Omental fat pad (tissue), 4 donors: ENCODE measurements at places on chromosomes 16 and 17.
A peak's percentile ranks its signal among the peaks of the same experiment; 100 is the strongest.

GRCh38 chr17:36705874-36706731 lies 104.7 kb downstream of the MRM1 start:
- DNase-seq, result no peak

GRCh38 chr16:27313422-27314160 lies at the start of gene IL4R:
Gene IL4R (plus strand): TSS chr16:27313974. CDS start chr16:27340204, 26,230 bp downstream.
- DNase-seq, result peak; percentile 64

GRCh38 chr16:69799611-69800031 lies 37.5 kb downstream of the WWP2 start:
- DNase-seq, result no peak

GRCh38 chr17:42179911-42180410 lies 981 bp downstream of the KCNH4 start:
- no peak for DNase-seq

DNA sequence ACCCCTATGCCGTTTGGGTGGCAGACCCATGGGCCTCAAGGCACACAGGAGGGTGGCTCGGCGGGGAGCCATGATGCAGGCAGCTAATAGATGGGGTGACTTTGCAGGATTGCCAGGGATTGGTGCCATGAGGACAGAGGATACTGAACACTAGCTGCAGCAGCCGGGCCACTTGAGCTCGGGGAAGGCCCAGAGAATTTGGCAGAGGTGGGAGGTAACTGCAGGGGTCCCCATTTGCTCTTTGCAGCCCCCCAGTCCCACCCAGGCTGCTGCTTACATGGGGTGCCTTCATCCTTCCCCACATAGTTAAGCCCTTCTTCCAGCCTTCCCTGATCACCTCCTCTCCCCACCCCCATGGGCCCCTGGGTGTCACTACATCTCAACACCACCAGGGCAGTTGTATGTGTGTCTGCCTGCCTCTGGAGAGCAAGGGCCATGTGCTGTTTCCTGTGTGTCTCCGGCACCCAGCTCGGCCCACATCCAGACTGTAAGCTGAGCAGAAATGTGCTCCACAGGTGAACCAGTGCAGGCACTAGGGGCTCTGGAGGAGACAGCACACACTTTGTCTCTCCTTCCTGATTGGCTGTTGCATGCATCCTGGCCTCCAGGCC lies 52.0 kb downstream of the SREBF1 start:
- DNase-seq, result no peak

DNA sequence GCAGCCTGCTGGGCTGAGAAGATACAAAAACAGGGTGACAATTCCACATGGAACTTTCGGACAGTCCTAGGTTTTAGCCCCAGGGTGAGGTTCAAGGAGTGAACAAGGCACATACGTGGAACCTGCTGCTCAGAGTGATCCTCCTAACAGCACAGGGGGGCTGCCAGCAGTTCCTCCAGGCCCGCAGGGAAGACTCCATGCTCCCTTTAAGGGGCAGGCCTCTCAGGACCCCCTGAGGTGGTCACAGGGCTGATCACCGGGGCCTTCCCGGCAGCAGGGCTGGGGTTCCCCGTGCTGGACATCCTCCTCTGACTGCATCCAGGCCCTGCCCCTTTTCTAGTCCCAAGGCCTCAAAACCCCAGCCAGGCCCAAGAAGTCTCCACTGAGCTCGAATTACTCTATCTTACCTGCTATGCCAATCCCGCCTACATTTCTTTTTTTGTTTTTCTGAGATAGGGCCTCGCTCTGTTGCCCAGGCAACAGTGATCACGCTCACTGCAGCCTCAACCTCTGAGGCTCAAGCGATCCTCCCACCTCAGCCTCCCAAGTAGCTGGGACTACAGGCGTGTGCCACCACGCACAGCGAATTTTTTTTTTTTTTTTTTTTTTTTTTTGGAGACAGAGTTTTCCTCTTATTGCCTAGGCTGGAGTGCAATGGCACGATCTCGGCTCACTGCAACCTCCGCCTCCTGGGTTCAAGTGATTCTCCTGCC lies 10.4 kb downstream of the CANT1 start:
- peak; percentile 7 for DNase-seq

GRCh38 chr16:46830417-46830901 lies 521 bp downstream of the C16orf87 start:
- DNase-seq, result no peak

DNA sequence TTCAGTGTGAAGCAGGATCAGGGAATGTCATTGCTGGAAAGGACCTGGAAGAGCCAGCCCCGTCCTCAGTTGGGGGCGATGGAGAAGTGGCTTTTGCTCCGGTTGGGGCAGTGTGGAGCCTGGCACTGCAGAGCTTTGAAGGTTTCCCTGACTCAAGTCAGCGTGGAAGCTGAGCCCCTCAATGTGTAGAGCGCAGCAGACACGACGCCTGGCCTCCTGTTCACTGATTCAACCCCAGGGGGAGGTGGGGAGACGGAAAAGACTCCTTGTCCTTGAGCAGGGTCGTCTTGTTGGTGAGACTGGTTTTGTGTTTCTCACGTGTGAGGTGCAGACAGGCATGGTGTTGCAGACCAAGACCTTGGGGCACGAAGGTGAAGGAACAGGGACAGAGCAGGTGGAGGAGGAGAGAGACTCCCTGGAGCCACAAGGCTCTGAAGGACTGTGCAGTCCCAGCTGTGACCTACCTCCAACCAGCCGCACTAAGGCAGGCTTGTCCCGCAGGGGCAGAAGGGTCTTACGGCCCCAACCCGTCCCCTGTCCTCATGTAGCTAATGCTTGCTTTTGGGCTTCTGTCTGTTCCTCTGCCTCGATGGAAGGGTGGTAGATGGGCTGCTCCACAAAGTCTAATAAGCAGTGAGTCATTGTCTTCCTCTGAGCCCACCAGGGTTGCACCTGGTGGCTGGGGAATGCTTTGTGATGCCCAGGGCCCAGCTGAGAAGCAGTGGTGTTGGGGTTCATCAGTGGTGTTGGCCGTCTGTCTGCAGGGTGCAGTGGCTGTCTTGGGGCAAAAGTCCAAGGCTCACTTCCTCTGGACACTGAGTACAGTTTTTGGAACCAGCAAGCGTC lies 47.8 kb downstream of the MPRIP start:
- DNase-seq, result peak; percentile 10

- DNase-seq, result no peak
Observed at GRCh38 chr17:50538549-50539410, 6.2 kb downstream of the EPN3 start.

DNA sequence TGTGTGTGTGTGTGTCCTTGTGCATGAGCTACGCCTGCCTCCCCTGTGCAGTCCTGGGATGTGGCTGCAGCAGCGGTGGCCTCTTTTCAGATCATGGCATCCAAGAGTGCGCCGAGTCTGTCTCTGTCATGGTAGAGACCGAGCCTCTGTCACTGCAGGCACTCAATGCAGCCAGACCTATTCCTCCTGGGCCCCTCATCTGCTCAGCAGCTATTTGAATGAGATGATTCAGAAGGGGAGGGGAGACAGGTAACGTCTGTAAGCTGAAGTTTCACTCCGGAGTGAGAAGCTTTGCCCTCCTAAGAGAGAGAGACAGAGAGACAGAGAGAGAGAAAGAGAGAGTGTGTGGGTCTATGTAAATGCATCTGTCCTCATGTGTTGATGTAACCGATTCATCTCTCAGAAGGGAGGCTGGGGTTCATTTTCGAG lies 22.5 kb downstream of the STAT5A start:
- no peak for DNase-seq

- no peak for DNase-seq
Observed at GRCh38 chr16:27799896-27800295, 250.0 kb downstream of the KATNIP start.

DNA sequence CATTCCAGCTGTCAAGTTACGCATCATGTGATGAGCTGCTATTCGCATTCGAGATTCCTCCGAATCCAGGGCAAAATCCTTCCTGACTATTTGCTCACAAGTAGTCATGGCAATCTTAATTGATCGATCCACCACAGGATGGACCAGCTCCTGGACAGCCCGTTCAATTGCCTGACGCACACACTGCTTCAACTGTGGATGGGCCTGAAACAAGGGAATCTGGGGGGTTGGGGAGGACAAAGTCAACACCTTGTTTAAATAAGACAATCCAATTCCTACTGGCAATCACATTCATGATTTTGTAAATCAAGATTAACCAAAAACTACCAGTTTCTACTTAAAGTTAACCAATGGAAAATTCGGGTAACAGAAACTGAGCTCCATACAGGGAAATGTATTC lies 28.4 kb downstream of the SETD6 start:
- no peak for DNase-seq
